ENCODE measurements at places on chromosomes 7 and 10. TPM values are rescaled to one million over a fixed set of nuclear protein-coding genes. Genes with fewer than 3 reads are reported as not detected.

GRCh38 chr10:2610946-2611345 is 456.4 kb upstream of the PFKP start:
- DNase-seq, result no peak

DNA sequence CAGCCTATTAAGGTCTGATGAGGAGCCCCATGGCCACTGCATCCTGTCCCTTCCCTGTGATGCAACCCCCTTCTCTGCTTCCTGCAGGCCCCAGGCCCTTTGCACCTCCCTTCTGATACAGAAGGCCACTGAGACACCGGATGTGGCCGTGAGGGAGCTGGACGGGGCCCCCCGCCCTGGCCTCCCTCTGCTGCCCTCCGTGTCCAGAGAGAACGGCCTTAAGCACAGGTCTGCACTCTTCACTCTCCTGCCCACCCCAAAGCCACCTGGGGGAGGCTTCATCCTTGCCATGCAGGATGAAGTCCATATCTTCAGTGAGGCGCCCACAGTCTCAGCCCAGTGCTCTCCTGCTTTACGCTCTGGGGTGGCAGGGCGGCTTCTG is 86.9 kb upstream of the GNA12 start:
- DNase-seq, result no peak

- no peak for DNase-seq
Measured at GRCh38 chr10:78714225-78714624, 354.5 kb upstream of the ZMIZ1 start.

GRCh38 chr10:69468751-69469089 is 17.5 kb downstream of the TSPAN15 start:
- DNase-seq, result no peak

DNA sequence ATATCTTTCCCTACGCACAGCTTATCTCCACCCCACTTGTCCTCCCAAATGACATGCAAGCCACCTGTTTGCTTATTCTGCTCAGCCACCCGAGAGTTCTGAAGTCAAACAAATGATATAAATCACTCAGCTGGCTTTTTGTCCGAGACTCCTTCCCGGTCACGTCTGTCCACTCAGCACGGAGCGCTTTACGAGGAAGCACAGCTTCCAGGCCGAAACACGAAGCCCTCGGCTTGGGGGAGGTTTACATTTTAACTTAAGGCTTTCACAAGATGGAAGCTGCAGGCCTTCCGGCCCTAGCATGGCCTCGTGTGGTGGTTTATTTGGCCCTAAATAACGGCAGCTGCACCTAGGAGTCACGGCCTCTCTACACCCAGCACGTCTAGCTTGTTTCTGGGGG is 60.1 kb upstream of the GNA12 start:
- no peak for DNase-seq

DNA sequence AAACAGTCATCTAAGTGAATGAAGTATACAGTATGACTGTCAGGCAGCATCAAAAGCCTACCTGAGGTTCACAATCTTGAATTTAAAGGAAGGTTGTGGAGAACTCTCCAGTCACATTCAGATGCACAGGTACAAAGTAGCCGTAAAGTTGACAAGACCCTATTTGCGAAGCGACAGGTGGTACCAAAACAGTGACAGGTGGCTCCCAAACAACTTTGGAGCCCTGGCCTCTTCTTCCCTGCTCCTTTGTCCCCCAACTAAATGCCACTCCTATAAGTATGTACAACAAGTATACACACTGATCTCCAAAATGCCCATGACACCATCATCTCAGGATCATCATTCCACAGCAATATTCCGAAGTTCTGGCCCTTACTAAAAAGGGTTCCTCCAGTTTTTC is 53.5 kb downstream of the USP6NL start:
- DNase-seq, result no peak

Gene TM9SF3
- total RNA-seq, result 95.3 TPM

Gene POLR2J3
- 20.0 TPM for total RNA-seq

Gene CCL24
- total RNA-seq, result not detected

Gene CLDN3
- total RNA-seq, result 0.23 TPM

Gene SEMA3D
- 0.13 TPM for total RNA-seq
